ENCODE measurements at places on chromosomes 2 and 18.

- no peak for DNase-seq
Measured at GRCh38 chr2:191797942-191798876, 48.7 kb downstream of the CAVIN2 start.

DNA sequence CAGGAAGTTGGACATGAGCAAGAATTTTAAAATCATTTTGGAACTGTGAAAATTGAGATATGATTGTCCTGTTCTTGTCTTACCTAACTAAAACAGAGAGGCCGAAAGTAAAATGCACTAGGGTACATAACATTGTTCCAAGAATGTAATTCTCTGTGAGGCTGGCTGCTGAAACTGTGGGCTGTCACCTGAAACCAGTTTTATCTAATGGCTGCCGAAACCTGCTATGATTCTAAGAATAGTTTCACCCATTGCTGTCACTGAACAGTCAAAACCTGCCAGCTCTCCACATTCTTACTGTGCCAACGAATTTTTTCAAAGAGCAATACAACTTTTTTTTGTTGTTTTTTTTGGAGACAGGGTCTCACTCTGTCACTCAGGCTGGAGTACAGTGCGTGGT, 119.3 kb upstream of the ZSWIM2 start:
- DNase-seq, result no peak

GRCh38 chr2:64331849-64332699, 121.9 kb upstream of the LGALSL start:
- DNase-seq, result no peak

DNA sequence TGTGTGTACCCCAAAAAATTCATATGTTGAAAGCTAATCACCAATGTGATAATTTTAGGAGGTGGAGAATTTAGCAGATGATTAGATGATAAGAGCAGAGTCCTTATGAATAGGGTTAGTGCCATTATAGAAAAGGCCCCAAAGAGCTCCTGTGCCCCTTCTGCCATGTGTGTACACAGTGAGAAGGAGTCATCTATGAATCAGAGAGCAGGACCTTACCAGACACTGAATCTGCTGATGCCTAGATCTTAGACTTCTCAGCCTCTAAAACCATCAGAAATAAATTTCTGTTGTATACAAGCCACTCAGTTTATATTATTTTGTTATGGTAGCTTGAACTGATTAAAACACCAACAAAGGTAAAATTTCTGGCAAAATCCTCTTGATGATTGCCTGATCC, 560.0 kb upstream of the CDH2 start:
- DNase-seq, result no peak

GRCh38 chr18:3388323-3388722, 61.6 kb upstream of the TGIF1 start:
- DNase-seq, result no peak

All from foreskin melanocyte (primary cell).